CD8-positive, alpha-beta memory T cell (primary cell): ENCODE measurements at places on chromosomes 5 and 9. TPM values are rescaled to one million over a fixed set of nuclear protein-coding genes. Genes with fewer than 3 reads are reported as not detected.

The PTGS1 gene
- 0.44 TPM for total RNA-seq

The PROB1 gene
- 7.2 TPM for total RNA-seq

The PCDHGB1 gene
- not detected for total RNA-seq

The PPIC gene
- not detected for total RNA-seq

The ELAVL2 gene
- total RNA-seq = not detected

GRCh38 chr5:31464081-31464480, 67.8 kb downstream of the DROSHA start:
- no peak for DNase-seq

DNA sequence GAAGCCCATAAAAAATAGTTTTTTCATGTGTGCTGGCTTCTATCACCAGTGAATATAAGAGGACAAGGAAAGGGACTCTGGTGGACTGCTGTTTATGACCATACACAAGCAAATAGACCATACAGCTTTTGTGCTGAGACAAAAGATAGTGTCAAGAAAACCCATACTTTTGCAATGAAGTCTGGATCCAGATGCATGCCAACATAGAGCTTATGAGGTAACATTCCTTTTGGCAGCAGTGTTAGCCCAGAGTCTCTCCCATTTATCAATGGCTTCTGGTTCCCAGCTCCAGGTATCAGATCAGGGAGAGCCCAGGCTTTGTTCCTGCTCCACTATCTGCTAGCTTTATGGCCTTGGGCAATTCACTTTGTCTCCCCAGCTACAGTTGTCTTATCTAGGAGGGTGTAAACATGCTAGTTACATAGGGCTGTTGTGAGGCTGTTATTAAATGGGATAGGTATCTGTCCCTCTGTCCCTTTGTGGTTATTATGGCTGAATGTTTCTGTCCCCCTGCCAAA, 55.6 kb downstream of the CCDC192 start:
- DNase-seq = no peak

- no peak for DNase-seq
These were observed 23.2 kb downstream of the SLC46A2 start for GRCh38 chr9:112867275-112867991.

GRCh38 chr5:97134634-97135033, 7.8 kb downstream of the LIX1 start:
- DNase-seq = no peak

- no peak for DNase-seq
These were observed 31.1 kb upstream of the FGF1 start for GRCh38 chr5:142716963-142717362.
